ENCODE measurements at places on chromosomes 12 and 14.

DNA sequence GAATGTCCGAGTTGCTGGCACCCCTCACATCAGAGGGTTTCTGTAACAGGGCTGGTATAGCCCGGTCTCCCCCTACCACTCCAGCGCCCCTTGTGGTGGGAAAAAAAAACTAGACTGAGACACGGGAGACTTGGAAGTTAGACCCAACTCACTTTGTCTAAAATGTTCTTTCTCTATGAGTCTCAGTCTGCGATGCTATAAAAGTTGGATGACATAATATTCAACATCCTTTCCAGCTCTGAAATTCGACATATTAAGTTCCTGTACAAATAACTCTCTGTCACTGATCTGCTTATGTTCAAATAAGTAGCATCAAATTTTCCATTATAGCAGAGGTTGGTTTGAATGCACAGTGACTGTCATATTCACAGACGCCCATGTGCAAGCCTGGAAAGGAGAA lies 25.7 kb upstream of the TC2N start:
- no peak for DNase-seq

DNA sequence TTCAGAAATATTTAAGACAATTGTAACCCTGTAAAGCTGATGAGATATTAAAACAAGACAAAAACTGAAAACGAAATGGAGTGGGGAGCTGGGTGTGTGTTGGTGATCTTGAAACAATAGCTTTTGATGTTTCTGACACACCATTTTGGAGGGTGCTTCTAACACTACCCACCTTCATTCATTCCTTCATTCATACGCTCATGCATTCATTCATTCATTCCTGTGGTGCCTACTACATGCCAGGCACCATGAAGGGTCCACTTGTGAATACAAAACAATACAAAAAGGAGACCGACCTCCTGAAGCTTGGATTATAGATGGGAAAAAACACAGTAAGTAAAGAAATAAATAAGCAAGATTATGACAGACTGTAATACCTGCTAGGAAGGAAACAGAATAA lies 60.5 kb downstream of the FOXN3 start:
- DNase-seq, result no peak

DNA sequence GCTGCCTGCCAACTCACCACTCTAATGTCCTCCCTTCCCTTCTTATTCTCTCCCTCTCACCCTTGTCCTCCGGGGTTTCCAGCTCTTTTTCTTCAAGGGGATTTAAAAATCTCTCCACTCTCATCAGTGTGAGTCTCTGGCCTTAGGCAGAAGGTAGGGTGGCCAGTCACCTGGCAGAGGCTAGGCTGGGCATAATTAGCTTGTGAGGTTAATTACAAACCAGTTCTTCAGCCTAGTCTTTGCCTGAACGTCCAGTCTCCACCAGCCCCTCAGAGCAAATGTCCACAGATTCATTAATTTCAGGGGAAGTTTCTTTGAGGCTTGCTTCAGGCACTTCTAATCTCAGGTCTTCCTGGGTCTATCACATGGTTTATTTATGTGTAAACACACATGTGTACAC lies 6.7 kb downstream of the KRT7 start:
- DNase-seq, result no peak

DNA sequence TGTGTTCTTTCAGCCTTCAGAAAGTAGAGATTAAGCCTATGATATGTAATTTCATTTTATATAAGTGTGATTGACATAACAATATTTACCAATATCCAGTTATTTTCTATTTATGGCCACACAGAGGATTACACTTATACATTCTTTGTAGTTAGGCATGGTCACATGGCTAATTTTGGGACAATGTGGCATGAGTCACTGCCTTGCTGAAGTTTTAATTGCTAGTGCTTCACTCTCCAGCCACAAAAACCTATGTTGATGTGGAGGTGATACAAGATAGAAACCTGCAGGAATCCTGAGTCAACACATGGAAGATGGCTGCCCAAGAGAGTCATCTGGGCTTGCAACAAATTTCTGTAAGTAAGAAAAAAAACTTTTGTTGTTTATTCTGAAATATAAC lies 17.0 kb downstream of the CLEC14A start:
- no peak for DNase-seq

DNA sequence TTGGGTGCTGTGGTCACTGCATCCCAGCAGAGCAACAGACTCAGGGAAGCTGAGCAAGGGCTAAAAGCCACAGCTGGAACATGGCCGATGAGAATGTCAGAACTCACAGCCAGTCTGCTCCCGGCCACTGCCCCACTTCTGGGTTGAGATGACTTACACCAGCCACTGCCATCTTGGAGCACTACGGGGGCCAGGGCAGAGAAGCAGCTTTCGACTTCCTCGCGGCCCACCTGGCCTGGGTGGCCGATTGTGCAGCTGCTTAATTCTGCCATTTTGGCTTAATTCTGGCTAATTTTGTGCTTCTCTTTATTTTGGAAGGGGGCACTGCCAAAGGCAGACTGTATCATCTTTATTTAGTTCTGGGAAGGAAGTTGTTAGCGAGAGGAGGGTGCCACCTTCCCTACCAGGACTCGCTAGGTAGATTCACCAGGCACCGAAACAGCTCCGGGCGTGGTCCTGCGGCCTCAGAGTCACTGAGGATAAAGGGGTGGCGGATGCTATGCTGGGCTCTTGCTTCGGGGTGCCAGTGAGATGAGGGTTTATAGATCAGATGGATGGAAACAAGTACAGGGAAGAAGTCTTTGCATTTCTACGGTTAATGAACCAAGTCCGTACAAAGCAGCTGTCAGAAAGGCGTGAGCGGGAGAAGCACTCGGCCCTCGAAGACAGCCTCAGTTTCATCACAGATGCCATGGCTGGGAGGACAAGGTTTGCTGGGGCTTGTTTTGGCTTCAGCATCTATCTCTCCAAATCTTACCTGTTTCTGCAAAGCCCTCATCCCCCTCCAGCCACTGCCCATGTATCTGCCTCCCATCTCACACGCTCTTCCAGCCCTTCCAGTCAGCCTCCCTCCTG lies 147.8 kb downstream of the PIWIL1 start:
- no peak for DNase-seq

All from activated naive CD8-positive, alpha-beta T cell treated with anti-CD3 and anti-CD28 coated beads for 36 hours (primary cell).